Fibroblast of the aortic adventitia (primary cell): ENCODE measurements at places on chromosomes 16 and 17.

GRCh38 chr17:19250421-19251173 lies 13.4 kb downstream of the EPN2 start:
- peak; percentile 28 for DNase-seq

DNA sequence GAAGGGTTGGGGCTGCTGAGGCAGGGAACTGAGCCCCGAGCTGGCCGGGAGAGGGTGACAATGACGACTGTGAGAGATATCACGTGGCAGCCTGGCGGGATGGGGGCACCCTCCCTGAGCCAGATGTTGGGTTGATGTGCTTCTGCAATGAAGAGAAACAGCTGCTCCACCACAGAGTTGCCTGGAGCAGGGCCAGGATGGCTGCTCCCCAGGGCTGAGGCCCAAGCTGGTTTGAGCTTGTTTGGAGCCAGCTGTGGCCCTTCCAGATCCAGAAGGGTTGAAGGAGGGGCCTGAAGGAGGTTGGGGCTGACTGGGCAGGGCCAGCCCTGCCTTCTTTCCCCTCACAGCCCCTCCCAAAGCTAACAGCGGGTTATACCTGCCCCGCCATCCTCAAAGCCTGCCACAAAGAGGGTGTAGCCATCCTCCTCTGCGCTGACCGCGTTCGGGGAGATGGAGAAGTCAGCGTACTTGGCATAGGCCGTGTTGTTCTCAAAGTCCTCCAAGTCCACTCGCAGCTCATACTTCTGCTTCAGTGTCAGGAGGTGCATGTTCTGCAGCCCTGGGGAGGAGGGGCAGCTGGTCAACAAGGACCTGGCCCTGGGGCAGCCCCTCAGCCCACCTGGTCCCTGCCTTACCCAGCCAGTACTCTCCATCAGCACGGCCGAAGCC lies 2.1 kb downstream of the MFAP4 start:
- peak; percentile 98 for DNase-seq

DNA sequence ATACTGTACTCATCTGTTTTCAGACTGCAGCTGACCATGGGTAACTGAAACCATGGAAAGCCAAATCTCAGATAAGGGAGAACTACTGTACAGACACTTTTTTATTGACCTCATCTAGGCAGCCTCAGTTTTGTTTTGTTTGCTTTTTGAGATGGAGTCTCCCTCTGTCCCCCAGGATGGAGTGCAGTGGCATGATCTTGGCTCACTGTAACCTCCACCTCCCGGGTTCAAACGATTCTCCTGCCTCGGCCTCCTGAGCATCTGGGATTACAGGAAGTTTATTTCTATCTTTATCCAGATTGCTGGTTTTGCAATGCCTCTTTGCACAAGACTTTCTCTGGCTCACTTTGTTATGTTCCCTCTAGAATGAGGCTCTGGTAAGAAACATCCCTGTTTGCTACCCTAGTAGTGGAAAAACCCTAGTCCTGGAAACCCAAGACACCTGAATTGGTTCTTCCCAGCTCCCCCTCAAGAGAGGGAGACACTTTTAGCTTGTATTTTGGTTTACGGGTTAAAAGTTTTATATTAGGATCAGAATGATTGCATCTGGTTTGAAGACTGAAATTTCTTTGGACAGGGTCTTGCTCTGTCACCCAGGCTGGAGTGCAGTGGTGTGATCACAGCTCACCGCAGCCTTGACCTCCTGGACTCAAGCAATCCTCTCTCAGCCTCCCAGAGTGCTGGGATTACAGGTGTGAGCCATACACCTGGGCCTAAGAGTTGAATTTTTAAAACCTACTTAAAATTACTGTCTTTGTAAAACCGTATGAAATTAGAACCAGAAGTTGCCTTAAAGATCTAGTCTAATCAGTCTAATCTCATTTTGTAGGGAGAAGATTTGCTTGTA lies 38.9 kb downstream of the ZNF207 start:
- DNase-seq, result no peak

DNA sequence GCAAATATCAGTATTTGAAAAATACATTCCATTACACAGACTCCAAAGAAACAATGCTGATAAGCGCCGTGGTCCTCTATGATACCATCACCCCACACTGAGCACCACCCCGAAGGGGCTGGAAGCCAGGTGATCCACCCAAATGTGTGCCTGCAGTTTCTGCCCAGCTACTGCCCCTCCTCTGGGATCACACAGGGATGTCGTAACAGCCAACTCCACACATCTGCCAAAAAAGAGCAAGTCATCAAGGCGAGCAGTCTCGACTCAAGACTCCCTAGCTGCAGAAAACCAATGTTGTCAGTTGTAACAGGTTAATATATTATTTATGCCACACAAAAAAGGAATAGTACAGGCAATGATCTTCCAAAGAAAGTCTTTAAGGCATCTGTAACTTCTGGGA lies 21.0 kb downstream of the CYB5D2 start:
- DNase-seq, result peak; percentile 84

DNA sequence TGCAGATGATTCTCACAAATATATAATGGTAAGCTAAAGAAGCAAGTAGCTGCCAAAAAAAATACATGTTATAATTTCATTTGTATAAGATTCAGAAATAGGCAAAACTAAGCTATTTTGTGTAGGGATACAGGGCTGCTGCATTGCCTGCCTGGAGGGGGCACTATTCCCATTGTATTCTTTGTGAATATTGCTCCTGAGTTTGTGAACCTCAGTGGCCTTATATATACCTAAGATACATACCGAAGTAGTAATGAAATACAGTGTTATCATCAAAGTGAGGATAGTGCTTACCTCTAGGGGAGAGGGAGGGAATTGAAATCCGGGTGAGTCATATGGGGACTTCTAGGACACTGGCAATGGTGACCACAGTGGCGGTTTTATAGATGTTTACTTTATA lies 53.5 kb downstream of the C17orf58 start:
- DNase-seq, result peak; percentile 27

DNA sequence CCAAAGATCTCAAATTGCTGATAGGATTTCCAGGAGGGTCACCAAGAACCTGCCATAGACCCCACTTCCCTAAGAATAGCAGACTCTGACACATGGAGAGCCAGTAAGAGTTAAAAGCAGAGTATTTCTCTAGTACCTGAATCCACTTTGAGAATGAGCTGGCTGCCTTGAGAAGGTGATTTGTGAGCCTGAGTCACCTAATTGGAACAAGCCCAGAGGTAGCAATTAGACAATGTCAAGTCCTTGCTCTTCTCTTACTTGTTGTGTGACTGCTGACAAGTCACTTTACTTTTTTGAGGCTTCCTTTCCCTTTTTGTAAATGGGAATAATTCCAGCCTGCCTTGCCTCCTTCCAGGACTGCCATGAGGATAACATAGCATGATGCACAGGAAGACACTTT lies 76.1 kb upstream of the ASIC2 start:
- DNase-seq, result no peak

DNA sequence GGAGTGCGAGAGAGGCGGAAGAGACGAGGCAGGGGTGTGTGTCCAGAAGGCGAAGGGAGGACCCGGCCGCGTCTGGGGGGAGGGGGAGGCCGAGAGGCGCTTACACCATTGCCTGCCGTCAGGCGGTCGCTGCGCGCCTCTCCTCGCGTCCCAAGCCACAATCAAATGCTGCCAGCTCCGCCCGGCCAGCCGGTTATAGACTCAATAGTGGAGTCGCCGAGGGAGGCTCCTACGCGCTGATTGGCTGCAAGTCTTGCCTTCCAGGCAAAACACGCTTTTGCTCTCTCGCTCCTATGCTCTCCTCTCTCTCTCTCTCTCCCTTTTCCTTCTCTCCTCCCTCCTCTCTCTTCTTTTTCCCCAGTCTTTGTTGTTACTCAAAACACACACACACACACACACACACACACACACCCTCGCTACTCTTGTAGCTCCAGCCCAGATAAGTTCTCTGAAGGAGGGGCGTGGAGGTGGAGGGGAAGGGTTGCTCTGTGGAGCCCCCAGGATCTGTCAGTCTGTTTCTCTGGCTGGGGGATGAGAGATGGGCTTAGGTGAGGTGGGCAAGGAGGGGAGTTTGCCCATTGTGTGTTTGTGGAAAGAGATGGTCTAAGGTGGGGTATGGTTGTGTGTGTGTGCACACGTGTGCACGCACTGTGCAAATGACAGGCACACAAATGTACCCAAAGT lies at the start of gene DLX3:
TSS of gene DLX3 (minus strand) at position 170 of the 684 bp plus-strand sequence. CDS start 226 bp downstream, outside the sequence.
- DNase-seq, result peak; percentile 70

DNA sequence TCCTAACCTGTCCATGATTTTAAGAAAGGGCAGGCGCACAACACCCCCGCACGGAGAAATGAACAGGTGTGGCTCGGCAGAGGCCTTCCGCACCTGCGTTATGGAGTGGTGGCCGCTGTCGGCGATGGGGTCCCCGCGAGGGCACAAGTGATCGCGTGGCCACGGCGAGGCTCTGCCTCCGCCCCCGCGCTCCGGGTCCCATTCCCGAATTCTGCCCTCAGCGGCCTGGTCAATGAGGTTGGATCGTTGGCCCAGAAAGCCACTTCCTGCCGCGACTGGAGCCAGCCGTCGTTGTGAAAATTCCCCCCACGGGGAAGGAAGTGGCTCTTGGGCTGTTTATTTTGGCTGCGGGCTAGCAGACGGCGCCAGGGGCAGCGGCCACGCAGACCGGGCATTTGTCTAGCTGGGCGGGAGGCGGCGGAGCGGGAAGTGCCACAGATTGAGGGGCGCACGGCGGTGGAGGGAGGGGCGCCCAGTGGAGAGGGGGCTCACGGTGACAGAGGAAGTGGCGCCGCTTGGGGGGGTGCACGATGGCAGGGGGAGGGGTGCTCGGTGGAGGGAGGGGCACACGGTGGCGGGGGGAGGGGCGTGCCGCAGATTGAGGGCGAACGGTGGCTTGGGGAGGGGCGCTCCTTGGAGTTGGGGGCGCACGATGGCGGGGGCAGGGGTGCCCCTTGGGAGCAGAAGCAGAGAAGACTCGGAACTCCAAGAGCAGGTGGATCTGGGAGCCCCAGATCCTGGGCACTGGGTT lies 25.0 kb downstream of the MRC2 start:
- DNase-seq, result peak; percentile 64

DNA sequence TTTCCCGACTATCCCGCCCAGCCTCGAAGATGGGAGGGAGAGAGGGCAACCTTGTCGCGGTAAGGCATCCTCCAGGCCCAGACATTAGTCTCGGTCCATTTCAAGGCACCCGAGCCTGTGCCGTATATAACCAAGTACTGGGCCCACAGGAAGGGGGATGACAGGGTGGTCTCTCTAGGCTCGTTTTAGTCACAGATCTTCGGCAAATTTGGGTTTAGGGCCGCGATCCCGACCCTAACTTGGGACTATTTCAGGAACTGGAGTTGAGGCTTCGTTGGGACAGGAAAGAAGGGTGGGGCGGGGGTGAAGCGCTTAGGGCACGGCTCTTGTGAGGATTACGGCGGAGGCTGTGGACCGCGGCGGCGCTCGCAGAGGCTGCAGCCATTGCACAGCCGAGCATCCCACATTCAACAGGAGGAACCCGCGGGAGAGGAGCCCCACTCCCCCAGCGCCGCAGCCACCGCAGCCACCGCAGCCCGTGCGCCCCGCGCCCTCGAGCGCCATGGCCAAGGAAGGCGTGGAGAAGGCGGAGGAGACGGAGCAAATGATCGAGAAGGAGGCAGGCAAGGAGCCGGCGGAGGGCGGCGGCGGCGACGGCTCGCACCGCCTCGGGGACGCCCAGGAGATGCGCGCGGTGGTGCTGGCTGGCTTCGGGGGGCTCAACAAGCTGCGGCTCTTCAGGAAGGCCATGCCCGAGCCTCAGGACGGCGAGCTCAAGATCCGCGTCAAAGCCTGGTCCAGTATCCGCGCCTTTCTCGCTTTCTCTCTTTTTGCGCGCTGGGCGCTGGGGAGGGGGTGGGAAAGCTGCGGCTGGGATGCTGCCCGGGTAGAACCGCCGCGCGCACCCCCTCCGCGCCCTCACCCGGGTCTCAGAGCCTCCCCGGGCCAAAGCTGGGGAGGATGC lies at the start of gene VAT1L:
TSS of gene VAT1L (plus strand) at position 384 of the 904 bp plus-strand sequence. CDS start at position 503, 119 bp downstream.
- peak; percentile 68 for DNase-seq

DNA sequence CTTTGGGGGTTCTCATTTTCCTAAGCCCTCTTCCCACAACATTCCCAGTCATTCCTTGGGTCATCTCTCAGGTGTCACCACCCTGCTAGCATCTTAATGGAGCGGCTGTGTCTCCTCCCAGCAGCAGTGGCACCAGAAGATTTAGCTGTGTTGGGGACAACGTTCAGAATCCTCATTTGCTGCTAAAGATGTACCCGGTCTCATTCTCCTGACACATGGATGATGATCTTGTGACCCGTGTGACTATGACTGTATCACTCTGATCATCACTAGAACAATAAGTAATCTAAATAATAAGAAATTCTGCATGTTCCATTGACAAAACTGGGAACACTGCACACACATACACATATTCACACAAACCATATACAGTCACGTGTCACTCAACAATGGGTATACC lies 399.9 kb upstream of the HSBP1 start:
- DNase-seq, result no peak

DNA sequence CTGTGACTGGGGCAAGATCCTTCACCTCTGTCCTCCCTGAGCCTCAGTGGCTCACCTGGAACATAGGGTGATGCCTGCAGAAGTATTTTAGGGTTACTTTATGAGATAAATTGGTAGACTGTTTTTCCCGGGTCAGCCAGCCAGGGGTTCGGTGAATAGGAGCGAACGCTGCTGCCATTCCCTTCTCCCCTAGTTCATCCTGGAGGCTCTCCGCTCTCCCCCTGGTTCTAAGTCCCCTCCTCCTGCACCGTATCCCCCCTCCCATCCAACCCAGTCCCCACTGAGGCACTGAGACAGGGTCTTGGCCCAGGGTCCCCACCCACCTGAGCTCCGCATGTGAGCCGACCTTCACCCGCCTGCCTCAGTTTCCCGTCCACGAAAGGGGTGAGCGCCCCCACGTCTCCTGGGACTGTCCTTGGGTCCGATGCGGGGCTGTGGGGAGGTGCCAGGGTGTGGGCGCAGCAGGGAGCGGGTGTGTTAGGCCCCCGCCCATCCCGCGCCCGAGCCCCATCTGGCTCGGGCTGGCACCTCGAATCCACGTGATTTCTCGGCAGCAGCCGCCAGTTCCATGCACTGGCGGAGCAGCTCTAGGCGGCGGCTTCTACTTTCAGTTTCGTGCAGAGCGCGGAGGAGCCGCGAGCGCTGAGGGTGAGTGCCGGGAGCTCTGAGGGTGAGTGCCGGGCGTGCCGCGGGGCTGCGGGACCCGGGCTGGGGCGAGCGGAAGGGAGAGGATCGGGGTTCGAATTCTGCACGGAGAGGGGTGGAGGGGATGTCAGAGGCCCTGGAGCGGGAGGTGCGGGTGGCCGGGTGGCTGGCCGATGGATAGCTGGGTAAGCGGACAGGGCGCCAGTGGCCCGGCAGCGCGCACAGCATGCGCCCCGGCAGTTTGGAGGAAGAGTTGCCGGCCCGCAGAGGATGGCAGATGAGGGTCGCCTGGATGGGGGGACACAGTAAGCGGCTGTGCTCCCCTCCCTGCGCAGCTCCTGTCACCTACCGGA lies at the start of gene NLRC5:
TSS of gene NLRC5 (plus strand) at position 610 of the 998 bp plus-strand sequence. CDS start 31,156 bp downstream, outside the sequence.
- DNase-seq, result peak; percentile 81

GRCh38 chr17:79171188-79171587 lies 96.6 kb downstream of the ENGASE start:
- DNase-seq, result no peak

GRCh38 chr17:69325518-69326376 lies 1.2 kb downstream of the ABCA5 start:
- no peak for DNase-seq

DNA sequence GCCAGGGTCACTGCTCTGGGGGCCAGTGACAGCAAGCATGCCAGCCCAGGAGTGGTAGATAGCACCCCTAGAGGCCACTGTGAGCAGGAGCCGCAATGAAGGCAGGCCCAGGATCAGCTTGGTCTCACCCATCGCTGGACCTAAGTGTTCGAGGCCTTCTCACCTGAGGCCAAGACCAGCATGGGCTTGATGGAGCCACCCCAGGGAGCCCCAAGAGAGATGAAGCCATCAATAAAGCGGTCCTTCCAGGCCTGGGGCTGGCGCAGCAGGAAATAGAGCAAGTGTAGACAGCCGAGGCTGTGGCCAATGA lies 1.8 kb downstream of the LCAT start:
- DNase-seq, result peak; percentile 30

- DNase-seq, result no peak
Measured at GRCh38 chr17:4902540-4902939, 358 bp downstream of the CHRNE start.
